ENCODE measurements at places on chromosomes 1 and 21.

DNA sequence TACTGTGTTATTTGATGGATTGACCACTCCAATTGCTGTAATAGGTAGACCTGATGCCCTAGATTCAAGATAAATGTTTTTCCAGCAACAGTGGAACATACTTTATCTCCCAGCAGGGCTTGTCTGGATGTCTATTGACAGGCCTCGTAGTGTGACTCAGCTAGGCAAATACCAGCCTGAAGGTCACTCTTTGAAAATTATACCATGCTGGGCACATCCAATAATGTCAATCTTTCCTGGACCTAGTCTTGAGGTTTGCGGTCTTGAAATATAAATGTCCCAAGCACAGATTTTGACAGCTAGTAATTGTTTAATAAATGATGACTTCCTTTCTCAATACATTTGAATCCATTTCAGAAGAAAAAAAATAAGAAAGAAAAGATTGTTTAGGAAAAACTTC, 1138.0 kb upstream of the TMPRSS15 start:
- no peak for DNase-seq

DNA sequence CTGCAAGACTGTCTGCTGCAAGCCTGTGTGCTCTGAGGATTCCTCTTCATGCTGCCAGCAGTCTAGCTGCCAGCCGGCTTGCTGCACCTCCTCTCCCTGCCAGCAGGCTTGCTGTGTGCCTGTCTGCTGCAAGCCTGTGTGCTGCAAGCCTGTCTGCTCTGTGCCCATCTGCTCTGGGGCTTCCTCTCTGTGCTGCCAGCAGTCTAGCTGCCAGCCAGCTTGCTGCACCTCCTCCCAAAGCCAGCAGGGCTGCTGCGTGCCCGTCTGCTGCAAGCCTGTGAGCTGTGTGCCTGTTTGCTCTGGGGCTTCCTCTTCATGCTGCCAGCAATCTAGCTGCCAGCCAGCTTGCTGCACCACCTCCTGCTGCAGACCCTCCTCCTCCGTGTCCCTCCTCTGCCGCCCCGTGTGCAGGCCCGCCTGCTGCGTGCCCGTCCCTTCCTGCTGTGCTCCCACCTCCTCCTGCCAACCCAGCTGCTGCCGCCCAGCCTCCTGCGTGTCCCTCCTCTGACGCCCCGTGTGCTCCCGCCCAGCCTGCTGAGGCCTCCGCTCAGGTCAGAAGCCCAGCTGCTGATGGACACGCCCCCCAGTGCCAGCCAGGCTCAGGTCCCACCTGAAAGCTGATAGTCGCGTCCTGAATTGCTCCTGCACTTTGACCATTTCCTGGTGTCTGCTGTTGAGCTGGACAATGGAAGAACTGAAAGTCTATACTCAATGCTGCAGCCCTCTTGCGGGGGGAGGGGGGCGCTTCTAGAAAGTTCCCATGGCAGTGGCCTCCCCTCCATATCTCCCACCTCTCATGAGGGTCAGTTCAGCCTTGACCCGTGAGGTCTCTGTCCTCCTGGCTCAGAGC, 1.2 kb downstream of the KRTAP10-4 start:
- DNase-seq, result no peak

DNA sequence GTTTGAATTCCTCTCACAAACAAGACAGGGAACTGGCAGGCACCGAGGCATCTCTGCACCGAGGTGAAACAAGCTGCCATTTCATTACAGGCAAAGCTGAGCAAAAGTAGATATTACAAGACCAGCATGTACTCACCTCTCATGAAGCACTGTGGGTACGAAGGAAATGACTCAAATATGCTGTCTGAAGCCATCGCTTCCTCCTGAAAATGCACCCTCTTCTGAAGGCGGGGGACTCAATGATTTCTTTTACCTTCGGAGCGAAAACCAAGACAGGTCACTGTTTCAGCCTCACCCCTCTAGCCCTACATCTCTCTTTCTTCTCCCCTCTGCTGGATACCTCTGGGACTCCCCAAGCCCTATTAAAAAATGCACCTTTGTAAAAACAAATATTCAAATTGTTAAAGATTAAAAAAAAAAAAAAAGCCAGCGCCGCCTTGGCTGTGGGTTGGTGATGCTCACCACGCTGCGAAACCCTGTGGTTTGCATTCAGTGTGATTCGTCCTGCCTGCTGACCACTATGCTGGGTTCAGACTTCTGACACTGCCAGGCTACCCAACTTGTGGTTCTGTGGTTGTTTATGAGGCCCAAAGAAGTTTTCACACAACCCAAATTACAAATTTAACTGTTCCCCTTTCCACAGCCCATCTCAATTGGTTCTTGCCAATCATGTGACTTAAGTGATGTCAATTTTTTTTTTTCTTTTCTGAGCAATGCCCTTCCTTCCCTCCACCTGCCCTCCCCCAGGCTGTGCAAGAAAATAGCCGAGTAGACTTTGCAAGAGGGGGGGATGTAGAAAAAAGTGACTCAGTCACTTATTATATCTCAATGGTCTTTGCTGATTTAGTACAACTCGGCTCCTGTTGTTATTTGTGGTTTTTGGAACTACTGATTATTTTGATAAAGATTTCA, at the start of gene RUNX1:
TSS of gene RUNX1 (minus strand) at position 597 of the 912 bp plus-strand sequence.
- DNase-seq, result no peak

GRCh38 chr1:21229246-21230000, 52.7 kb upstream of the EIF4G3 start:
- DNase-seq, result no peak

DNA sequence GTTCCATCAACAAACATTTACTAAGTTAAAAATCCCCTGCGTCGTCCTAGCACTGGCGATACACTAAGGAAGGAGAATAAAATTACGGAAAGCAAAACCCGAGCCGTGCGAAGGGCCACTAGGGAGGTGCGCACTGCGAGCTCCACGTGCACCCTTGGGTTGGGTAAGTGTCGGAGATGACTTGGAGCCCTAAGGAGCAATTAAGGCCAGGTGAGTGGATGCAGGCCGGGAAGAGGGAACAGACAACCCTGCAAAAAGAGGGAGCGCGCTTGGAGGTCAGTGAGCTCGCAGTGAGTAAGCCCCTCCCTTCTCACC, 704 bp downstream of the WDR4 start:
- peak; percentile 59 for DNase-seq

DNA sequence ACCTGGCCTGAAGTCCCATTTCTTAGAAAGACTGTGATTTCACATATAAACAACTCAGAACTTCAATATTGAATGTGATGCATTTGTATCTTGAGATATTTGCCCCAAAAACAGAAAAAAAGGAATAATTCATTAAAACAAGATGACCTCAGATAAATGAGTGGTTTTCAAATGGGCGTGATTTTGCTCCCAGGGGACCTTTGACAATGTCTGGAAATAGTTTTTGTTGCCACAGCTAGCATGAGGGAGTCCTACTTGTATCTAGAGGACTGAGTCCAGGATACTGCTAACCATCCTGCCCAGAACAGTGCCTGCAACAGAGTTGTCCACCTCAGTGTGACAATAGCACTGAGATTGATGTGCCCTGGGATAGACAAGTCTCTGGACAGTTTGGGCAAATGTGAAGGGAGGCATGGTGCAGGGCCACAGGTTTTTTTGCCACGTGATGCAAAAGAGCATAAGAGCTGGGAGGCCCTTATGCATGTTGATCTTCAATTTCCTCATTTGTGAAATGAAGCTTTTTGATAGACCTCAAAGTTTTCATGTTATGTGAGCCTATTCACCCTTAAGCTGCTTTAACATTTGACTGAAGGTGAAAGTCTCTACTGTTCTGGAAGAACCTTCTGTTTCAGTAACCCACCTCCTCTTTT, 46.2 kb downstream of the MAP3K7CL start:
- DNase-seq, result no peak

DNA sequence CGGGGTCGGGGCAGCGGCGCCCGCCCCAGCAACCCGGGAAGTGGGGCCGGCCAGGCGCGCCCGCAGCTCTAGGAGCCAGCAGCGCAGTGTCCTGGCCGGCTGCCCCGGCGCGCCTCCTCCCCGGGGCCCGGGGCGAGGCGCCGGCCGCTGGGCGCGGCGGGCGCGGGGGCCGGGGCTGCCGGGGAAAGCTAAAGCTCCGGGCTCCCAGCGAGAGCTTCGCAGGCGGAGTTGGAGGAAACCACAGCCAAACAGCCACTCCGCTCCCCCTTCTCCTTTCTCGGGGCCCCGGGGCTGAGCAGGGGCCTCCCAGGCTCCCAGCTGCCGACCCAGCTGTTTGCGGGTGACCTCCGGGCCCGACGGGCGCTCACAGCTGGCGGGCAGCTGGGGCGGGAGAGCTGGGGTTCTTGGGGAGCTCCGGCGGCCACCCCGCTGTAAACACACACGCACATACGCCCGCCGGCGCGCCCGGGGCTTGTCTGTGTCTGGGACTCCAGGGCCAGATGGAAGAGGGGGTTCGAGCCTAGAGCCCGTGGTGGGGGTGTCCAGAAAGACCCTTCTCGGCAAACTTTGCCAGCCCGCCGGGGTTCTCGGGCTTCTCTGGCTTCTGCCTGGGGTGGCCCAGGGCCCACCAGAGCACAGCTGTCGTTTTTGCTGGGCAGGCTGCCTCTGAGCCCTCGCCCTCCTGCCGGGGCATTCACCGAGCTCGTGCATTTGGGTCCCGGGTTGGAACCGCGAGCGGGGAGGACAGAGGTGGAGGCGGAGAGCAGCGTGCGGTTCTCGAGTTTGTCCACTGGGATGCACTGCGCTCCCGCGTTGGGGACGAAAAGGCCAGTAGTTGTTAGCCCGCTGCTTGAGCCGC, 1.5 kb downstream of the AJAP1 start:
- peak; percentile 37 for DNase-seq

- peak; percentile 89 for DNase-seq
These were observed 477.4 kb downstream of the CAMTA1 start for GRCh38 chr1:7262611-7263010.
